Activated naive CD4-positive, alpha-beta T cell treated with anti-CD3 and anti-CD28 coated beads for 36 hours (primary cell): ENCODE measurements at places on chromosomes 6 and 20. TPM values are rescaled to one million over a fixed set of nuclear protein-coding genes. Genes with fewer than 3 reads are reported as not detected.

DNA sequence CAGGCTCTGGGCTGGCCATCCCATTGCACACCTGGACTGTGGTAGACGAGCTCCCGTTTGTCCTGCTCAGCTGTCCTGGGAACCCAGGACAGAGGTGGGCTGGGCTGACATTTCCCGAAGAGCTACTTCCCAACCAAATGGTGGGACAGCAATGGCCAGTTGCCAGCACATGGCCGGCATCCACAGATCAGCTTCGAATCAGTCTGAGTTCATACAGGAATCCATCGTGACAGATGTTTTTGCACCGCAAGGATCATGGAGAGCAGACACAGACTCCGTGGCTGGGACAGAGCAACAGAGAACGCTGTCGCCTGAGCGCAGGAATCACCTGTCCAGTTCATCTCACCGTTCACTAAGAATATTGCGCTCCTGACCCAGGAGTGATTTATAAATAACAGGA is 198.5 kb downstream of the TTLL2 start:
- DNase-seq = no peak

GRCh38 chr20:44480097-44480496 is 4.4 kb downstream of the TTPAL start:
- no peak for DNase-seq

DNA sequence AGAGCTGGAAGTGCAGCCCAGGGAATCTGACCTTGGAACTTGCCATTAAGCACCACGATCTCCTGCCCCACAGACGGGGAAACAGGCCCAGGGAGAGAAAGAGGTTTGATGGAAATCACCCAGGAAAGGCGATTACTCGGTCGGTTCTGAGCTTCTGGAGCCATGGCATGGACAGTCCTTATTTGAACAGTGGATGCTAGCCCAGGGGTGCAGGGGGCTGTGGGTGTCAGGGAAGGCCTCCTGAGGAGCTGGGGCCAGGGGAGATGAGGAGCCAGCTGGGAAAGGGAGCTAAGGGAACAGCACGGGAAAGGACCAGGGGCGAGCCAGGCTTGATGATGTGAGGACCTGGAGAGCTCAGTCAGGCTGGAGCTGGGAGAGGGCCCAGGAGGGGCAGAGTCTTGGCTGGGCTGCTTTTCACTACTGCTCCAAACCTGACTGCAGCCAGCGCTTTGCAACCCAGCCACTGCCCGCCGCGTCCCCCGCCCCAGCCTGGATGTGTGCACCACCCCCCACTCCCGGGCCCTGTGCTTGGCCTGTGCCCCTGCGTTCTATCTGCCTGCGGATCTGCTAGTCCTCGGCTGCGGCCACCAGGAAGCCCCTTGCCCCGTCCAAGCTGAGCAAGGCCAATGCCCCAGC is 17.8 kb downstream of the SUN5 start:
- no peak for DNase-seq

GRCh38 chr6:132643547-132643946 is 15.4 kb downstream of the TAAR1 start:
- no peak for DNase-seq

Gene CAPN11
- not detected for total RNA-seq

Gene KCNK5
- total RNA-seq = 9.0 TPM
